ENCODE measurements at places on chromosomes 4 and X.

DNA sequence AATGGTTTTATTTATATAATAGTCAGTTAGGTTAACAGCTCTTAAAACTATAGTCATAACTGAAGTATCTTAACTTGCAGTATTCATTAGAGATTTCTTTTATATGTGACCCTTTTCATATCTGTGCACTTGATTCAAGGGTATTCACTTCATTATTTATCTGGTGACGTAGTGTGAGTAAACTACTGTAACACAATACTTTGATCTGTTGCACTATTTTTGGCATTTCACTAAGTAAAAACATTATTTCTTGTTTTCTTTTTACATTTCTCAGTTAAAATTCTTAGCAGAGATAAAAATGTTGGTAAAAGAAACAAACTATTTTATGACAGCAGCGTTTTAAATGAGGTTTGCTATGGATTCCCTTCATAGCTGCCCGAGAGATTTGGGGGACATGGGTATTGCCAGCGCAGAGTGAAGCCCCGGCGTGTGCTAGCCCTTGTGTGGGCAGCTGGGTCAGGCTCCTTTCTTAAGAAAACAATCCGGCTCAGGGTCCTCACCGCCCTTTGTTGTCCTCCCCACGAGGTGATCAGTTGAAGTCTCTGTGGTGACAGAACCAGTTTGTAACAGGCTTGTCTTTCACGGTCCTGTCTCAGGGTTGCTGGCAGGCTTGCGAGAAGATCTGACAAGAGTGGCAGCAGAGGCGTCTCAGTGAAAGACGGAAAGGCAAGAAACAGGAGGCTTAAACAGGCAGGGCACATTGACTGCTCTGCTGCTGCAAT is 293.4 kb downstream of the BMPR1B start:
- H3K4me1 ChIP-seq, result peaks cover 16% of the 10 kb centered on the region
- H3K36me3 ChIP-seq, result no peaks in the 10 kb centered on the region
- no peak for DNase-seq
- H3K27me3 ChIP-seq, result no peaks in the 10 kb centered on the region

DNA sequence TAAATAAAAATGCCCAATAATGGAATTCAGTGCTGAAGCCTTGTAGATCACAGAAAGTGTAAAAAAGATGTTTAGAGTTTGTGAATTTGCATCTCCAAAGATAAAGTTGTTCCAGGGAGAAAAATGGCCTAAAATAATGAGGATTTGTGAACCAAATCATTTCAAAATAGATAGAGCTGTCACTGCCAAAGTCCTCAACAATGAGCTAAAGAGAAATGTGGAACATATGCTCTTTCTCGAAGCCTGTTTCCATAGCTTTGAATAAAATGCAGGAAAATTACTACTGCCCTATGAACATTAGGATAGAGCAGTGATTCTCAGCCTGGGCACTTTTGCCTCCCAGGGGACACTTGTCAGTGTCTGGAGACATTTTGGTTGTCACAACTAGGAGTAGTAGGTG is 3.4 kb upstream of the AP1S2 start:
- H3K4me1 ChIP-seq, result no peaks in the 10 kb centered on the region
- H3K27ac ChIP-seq, result no peak overlapping the region
- H3K4me3 ChIP-seq, result no peak overlapping the region

DNA sequence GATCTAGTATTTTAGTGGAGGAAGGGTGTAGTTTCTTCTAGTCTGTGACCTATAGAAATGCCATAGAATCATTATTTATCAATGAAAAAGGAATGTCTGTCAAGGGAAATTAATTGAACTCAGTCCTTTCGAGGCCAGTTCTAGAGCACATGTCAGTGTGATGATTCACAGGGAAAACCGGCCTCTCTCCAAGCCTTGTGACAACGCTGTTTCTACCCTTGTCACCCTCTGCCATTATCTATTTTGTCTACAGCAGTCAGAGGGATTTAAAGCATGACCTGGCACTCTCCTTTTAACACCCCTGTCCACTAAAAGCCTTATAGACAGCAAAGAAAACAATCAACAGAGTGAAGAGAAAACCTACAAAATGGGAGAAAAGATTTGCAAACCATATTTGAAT is 119.8 kb downstream of the DRD5 start:
- no peaks in the 10 kb centered on the region for H3K4me1 ChIP-seq
- no peak overlapping the region for H3K4me3 ChIP-seq
- DNase-seq, result no peak

GRCh38 chrX:8090482-8090881 is 80.6 kb downstream of the VCX2 start:
- H3K27me3 ChIP-seq, result no peaks in the 10 kb centered on the region
- no peak for DNase-seq
- no peaks in the 10 kb centered on the region for H3K36me3 ChIP-seq
- H3K4me3 ChIP-seq, result no peak overlapping the region
- no peak overlapping the region for H3K27ac ChIP-seq
- H3K4me1 ChIP-seq, result no peaks in the 10 kb centered on the region

DNA sequence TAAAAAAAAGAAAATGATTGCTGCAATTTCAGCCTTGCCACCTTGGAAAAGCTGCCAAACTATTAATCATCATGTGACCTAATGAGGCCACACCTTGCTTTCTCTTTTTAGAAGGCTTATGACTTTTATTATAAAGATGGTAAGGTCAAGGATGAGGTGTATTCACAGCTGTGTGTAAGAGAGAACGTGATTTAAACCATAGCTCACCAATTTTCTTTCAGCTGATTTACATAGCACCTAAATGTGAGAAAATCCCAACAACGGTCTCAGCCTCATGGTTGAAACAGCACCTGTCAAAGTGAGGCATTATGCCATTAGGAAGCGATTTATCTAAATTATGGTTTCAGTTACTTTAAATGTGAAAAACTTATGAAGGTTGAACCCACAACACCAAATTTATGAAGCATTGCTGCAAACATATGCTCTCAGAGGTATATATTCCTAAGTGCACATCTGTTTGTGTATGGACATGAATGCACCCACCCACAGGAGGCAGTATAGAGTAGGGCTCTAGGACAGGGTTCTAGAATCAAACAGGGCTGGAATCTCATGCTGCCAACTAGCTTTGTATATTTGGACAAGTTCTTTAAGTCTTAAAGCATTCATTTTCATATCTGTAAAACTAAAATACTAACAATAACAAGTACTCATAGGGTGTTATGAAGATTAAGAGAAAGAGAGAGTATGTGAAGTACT is 40.7 kb downstream of the ANXA3 start:
- H3K36me3 ChIP-seq, result no peaks in the 10 kb centered on the region
- DNase-seq, result no peak
- H3K27ac ChIP-seq, result no peak overlapping the region
- no peak overlapping the region for H3K4me3 ChIP-seq
- no peaks in the 10 kb centered on the region for H3K4me1 ChIP-seq
- H3K27me3 ChIP-seq, result no peaks in the 10 kb centered on the region

GRCh38 chr4:140851032-140851636 is 94.9 kb upstream of the TBC1D9 start:
- no peak overlapping the region for H3K4me3 ChIP-seq
- H3K27me3 ChIP-seq, result no peaks in the 10 kb centered on the region
- no peak overlapping the region for H3K27ac ChIP-seq
- no peak for DNase-seq
- H3K4me1 ChIP-seq, result no peaks in the 10 kb centered on the region
- H3K36me3 ChIP-seq, result no peaks in the 10 kb centered on the region

DNA sequence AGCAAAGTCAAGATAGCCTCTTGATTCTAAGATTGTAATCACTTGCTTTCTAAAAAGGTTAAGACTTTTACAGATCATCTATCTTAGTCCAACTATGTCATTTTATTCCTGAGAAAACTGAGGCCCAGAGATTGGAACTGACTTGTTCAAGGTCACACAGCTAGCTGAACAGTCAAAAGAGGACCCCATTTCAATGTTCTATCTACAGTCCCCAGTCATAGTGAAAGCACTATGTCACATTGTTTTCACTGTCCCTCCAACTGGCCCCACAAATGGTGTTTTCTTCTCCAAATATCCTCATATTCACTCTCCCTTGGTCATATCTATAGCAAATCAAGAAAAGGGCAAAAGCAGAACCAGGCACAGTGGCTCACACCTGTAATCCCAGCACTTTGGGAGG is 145.2 kb downstream of the OPHN1 start:
- no peaks in the 10 kb centered on the region for H3K27me3 ChIP-seq
- DNase-seq, result no peak
- H3K36me3 ChIP-seq, result no peaks in the 10 kb centered on the region
- H3K27ac ChIP-seq, result no peak overlapping the region

- no peak overlapping the region for H3K4me3 ChIP-seq
- H3K27me3 ChIP-seq, result no peaks in the 10 kb centered on the region
- no peak for DNase-seq
- no peaks in the 10 kb centered on the region for H3K4me1 ChIP-seq
- no peaks in the 10 kb centered on the region for H3K36me3 ChIP-seq
Observed at GRCh38 chr4:7167706-7168105, 24.6 kb upstream of the SORCS2 start.

DNA sequence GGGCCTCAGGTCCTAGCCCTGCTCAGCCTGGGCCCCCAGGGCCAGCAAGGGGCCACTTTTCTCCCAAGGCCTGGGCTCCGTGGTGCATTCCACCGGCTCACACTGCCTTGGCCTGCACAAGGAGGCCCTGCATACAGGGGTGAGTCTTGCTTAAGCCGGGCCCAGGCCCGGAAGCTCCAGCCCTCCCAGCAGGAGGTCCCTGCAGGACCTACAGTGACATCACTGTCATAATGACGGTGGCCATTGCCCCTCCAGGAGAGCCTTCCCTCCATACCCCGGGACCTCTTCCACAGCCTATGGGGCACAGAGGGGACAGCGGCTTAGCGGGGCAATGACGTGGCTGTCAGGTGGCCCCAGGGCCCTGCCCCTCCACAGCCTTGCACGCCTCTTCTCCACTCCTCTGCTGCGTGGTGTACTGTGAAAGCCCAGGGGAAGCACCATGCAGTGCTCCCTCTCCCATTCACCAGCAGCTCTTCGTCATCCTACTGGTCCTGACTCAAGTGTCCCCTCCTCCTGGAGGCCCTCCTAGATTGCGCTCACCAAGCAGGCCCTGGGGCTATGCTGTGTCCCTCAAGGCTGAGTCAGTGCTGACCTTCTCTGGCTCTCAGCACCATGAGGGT is 32.3 kb upstream of the AFAP1 start:
- H3K27ac ChIP-seq, result peak overlapping the region; percentile 74
- H3K36me3 ChIP-seq, result no peaks in the 10 kb centered on the region
- no peaks in the 10 kb centered on the region for H3K27me3 ChIP-seq
- DNase-seq, result no peak

GRCh38 chrX:33128048-33128805 is 83.1 kb downstream of the DMD start:
- no peaks in the 10 kb centered on the region for H3K36me3 ChIP-seq
- no peak for DNase-seq
- H3K4me1 ChIP-seq, result no peaks in the 10 kb centered on the region
- H3K27ac ChIP-seq, result no peak overlapping the region

- H3K4me3 ChIP-seq, result no peak overlapping the region
- no peaks in the 10 kb centered on the region for H3K4me1 ChIP-seq
- no peaks in the 10 kb centered on the region for H3K36me3 ChIP-seq
- no peaks in the 10 kb centered on the region for H3K27me3 ChIP-seq
Observed at GRCh38 chr4:159305129-159305528, 202.2 kb downstream of the RAPGEF2 start.

- no peak overlapping the region for H3K27ac ChIP-seq
- no peak overlapping the region for H3K4me3 ChIP-seq
- no peaks in the 10 kb centered on the region for H3K27me3 ChIP-seq
- H3K4me1 ChIP-seq, result no peaks in the 10 kb centered on the region
- DNase-seq, result no peak
Observed at GRCh38 chrX:56025872-56026571, 206.1 kb upstream of the KLF8 start.

GRCh38 chr4:186204103-186204559 is 12.8 kb downstream of the CYP4V2 start:
- H3K4me3 ChIP-seq, result no peak overlapping the region
- DNase-seq, result no peak
- peaks cover 3% of the 10 kb centered on the region for H3K36me3 ChIP-seq
- no peaks in the 10 kb centered on the region for H3K4me1 ChIP-seq

DNA sequence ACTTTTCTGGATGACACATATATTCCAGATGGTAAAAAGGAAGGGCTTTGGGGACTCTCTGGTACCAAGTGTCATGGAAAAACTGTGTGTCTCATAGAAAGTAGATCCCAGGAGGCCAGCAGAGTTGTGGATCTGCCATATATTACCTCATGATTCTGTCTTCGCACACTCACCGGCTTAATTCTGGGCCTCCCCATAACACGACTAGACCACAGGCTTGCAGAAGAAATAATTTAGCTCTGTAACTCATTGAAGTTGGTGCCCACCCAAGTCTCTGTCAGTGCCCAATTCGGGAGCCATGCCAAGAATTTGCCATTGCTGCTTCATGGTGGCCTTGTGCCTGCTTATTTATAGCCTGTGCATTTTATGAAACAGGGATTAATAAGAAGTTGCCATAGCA is 104.5 kb downstream of the AR start:
- H3K27ac ChIP-seq, result no peak overlapping the region
- no peaks in the 10 kb centered on the region for H3K36me3 ChIP-seq
- no peaks in the 10 kb centered on the region for H3K27me3 ChIP-seq
- no peak overlapping the region for H3K4me3 ChIP-seq

- no peaks in the 10 kb centered on the region for H3K4me1 ChIP-seq
- H3K27me3 ChIP-seq, result no peaks in the 10 kb centered on the region
- no peak overlapping the region for H3K4me3 ChIP-seq
- DNase-seq, result no peak
- H3K27ac ChIP-seq, result no peak overlapping the region
Observed at GRCh38 chr4:79917246-79917645, 155.8 kb downstream of the ANTXR2 start.

DNA sequence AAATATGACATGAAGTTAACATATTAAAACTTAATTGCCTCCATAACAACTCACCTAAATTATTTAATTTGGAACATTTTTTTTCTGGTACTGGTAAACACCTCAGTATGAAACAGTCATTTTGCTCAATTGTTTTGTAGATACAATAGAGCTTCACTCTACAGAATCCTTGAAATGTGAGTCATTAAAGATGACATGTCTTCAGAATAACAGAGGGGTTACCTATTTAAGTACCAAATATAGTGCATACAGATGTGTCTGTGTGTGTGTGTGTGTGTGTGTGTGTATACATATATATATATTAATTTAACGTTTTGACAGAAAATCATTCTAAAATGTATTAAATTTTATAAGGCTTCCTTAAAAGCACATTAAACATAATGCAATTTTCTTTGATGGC is 297.6 kb downstream of the INPP4B start:
- H3K27ac ChIP-seq, result no peak overlapping the region
- H3K4me3 ChIP-seq, result no peak overlapping the region
- H3K36me3 ChIP-seq, result no peaks in the 10 kb centered on the region
- no peaks in the 10 kb centered on the region for H3K4me1 ChIP-seq
